ENCODE measurements at places on chromosomes 2 and 18. TPM values are rescaled to one million over a fixed set of nuclear protein-coding genes. Genes with fewer than 3 reads are reported as not detected.

Gene DIPK1C
- total RNA-seq = not detected

Gene HOXD8
- 0.88 TPM for total RNA-seq

Gene ATIC
- 67.1 TPM for total RNA-seq

Gene FASTKD2
- 19.7 TPM for total RNA-seq

Gene FAHD2B
- total RNA-seq = 5.6 TPM

Gene ADAM23
- 16.3 TPM for total RNA-seq

Gene PLEKHH2
- 1.6 TPM for total RNA-seq

Gene BMPR2
- 22.7 TPM for total RNA-seq

Gene DPP10
- not detected for total RNA-seq

Gene ANKRD30B
- not detected for total RNA-seq

Gene CCDC68
- 1.5 TPM for total RNA-seq

Gene ANKRD29
- total RNA-seq = 11.2 TPM

Gene ARHGEF33
- not detected for total RNA-seq

Gene SKOR2
- total RNA-seq = not detected

Gene CROCC2
- 0.12 TPM for total RNA-seq

Gene TRIB2
- total RNA-seq = 12.7 TPM

Gene LONRF2
- 0.48 TPM for total RNA-seq

Gene NDUFAF7
- total RNA-seq = 6.9 TPM

Gene SATB2
- total RNA-seq = 1.1 TPM

Gene PAIP2B
- 9.8 TPM for total RNA-seq

Gene SLC9A4
- 0.08 TPM for total RNA-seq

Gene LOXHD1
- total RNA-seq = 0.12 TPM

Gene HAT1
- total RNA-seq = 25.3 TPM

Gene HOXD13
- not detected for total RNA-seq

Gene SCN7A
- total RNA-seq = 0.48 TPM

Gene FAM161A
- total RNA-seq = 1.3 TPM

Gene C2orf80
- not detected for total RNA-seq

Gene ST6GAL2
- 2.5 TPM for total RNA-seq

Gene RPRM
- not detected for total RNA-seq

Gene TUBA3E
- total RNA-seq = not detected

Gene INPP1
- total RNA-seq = 68.7 TPM

Gene ST8SIA5
- total RNA-seq = not detected

Gene ACMSD
- total RNA-seq = not detected

Gene LINC00305
- total RNA-seq = not detected

Gene RGPD4
- total RNA-seq = not detected

Gene MRPS5
- 39.5 TPM for total RNA-seq

Gene IL36A
- total RNA-seq = 167 TPM

Gene LOXL3
- 0.52 TPM for total RNA-seq

Gene GKN1
- not detected for total RNA-seq
